ENCODE measurements at places on chromosomes 13 and 19.

DNA sequence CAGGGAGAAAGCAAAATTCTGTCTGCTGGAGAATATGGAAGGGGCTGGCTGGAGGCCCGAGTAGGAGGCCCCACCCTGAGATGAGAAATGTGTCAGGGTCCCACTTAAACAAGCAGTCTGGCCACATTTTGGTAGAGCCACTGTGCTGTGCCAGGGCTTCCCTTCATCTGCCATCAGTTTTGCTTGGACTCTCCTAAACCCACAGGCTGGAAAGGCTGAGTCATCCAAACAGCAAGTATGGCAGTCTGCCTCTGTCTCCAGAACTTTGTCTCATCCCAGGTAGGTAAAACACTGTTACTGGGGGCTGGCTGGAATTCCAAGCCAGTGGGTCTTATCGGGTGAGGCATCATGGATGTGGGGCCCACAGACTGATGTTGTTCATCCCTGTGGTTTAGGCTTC is 1390.6 kb downstream of the UQCRFS1 start:
- no peak for DNase-seq

DNA sequence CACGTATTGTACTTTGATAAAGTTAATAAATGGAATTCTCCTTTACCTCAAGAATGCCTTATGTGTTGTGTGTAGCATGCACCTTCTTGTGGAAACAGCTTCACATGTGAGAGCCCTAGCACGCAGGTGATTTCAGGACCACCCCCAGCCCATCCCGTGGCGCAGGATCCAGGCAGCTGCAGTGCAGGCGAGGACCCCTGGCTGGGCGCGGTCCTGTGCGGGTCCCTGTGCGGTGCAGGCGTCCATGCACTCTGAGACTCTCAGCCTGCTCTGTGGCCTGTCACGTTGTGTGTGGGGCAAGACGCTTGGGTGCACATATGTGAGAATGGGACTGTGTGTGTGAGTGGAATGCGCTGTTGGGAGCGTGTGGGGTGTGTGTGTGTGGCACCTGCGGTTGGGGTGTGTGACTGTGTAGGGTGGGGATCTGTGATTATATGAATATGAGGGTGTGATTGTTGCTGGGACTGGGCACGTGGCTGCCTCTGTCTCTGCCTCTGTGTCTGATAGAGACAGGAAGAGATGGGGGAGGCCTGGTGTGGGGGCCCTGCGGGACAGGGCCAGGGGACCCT is 30.8 kb downstream of the WTIP start:
- no peak for DNase-seq

DNA sequence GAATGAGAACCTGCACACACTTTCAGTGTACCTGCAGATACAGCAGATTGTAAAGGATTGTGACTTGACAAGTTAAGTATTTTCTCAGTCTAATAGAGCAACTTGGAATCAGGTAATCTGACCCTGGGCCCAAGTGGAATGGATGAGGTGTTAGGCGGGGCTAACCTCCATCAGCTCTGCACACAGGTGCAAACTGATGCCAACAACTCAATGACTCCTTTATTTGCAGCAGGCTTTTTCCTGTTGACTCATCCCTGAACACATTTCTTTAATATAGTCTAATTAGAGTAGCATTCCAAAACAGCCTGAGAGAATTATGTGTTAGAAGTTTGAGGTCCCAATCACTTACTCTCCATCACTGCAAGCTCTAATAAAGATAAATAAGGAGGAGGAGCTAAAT is 48.8 kb downstream of the TPT1 start:
- no peak for DNase-seq

DNA sequence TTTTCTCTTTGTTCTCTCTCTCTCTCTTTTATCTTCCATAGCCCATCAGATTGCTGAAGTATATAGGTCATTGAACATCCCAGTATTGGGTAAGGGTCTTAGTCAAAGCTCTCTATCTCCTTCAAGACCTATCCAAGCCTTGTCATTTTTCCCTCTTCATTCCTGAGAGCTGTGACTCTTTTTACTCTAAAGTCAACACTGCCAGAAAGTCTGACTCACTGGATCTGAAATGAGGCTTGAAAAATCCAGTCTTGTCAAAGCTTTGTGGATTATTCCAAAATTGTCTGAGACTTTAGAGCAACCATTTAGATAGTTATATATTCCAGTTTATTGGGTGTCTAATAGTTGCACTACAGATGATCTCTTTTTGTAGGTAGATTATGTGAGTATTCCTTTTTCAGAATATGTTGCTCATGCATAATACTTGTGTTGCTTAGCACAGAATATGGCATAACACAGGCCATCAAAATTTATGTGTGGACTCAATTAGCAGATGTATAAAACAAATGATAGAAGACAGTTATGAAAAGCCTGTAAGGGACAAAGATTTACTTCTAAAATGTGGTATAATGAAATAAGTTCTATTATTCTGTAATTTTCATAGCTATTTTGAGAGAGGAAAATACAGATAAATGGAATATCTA is 389.3 kb upstream of the PCDH9 start:
- no peak for DNase-seq

GRCh38 chr13:64540468-64540867 is 2689.7 kb downstream of the PCDH9 start:
- no peak for DNase-seq

- no peak for DNase-seq
Observed at GRCh38 chr13:112260108-112261055, 115.8 kb upstream of the SPACA7 start.

DNA sequence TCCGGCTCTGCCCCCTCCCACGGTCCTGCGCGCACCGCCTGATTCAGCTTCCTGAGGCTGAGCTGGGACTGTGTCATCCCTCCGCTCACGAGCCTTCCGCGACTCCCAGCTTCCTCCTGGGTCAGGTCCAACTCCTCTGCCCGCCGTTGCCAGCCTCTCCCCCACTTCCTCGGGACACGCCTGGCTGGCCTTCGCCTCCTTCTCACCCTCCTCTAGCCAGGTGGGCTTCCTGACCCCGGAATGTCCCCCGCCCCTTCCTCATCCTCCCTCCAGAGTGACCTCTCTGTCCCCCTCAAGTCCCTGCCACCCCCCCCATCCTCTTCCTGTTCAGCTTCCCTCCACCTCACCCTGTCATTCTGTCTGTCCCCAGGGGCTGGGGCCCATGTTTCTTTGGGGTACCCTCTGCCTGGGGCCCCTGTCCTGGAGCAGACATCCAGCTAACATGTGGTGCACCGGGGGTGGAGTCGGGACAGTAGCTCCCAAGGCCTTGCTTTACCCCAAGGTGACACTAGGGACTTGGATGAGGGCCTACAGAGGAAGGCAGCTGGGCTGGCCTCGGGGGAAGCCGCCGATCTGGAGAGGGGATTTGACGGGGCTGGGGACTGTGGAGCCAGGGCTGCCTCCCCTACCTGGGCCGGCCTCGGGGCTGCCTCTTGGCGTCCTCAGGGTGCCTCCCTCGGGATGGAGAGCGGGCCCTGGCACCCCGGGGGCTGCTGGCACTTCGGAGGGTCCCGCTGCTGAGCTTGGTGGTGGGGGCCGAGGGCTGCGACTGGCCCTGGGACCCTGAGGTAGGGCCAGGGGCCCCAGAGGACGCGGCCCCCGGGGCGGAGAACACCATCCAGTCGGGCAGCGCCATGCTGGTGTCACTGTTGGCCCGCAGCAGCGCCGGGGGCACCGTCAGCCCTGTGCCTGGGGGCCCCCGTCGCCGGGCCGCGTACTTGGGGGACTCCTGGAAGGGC is 16.5 kb downstream of the SHANK1 start:
- DNase-seq = no peak

GRCh38 chr13:23766283-23766682 is 122.9 kb downstream of the MIPEP start:
- DNase-seq = no peak

DNA sequence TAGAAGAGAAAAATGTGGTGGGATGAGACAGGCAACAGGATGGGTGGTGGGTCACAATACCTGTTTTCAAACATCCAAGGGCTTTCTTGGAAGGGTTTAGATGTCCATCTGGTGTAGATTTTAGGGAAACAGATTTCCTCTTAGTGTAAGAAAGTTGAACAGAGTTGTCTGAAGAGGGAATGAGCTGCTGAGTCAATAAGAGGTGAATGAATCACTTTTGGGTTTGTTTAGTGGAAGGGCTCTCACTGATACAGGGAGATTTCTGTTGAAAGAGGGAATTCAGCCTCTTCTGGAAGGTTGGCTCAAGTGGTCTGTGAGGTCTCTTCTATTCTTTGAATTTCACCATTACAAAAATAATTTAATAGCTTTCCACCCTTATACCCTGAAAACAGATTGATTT is 54.6 kb downstream of the LACC1 start:
- no peak for DNase-seq

- DNase-seq = no peak
Observed at GRCh38 chr13:98707281-98707999, 45.0 kb downstream of the SLC15A1 start.

DNA sequence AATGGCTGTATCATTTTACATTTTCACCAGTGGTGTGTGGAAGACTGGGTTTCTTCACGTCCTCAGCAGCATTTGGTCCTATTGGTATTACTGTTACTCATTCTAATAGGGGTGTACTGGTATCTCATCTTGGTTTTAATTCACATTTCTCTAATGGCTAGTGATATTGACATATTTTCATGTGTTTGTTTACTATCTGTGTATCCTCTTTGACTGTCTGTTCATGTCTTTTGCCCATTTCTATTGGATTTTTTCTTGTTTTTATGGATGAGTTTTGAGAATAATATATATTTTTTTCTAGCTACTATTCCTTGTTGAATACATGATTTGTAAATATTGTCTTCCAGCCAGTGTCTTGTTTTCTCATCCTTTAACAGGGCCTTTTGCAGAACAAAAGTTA is 13.8 kb downstream of the IFNL2 start:
- DNase-seq = no peak

DNA sequence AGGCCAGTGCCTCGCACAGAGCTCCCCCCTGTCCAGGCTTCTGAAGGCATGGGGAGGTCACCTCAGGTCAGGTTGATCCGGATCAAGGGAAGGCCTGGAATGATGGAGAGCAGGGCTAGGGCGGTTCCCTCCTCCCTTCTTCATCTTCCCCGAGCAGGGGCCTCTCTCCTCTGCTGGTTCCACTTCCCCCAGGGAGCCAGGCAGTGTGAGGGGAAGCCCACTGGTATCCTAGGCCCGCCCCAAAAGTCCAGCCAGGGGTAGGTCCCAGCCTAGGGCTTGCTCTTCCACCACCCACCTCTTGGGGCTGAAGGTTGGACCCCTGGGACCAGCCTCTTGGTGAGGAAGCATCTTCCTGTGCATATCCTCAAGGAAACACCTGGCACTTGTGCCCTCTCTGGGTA is 16.4 kb upstream of the PRR19 start:
- DNase-seq = no peak

GRCh38 chr13:44307844-44308243 is 65.8 kb upstream of the SERP2 start:
- no peak for DNase-seq

- DNase-seq = no peak
Observed at GRCh38 chr13:30870049-30870884, 35.8 kb upstream of the MEDAG start.

DNA sequence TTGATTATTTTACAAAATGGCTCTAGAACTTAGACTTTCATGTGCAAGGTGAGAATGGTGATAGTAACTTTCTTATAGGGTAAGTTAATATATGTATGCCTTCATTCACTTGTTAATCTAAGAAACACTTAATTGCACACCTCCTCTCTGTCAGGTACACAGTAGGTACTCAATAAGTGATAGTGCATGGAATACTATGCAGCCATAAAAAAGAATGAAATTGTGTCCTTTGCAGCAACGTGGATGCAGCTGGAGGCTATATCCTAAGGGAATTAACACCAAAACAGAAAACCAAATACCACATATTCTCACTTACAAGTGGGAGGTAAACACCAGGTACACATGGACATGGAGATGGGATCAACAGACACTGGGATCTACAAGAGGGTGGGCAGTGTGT is 17.6 kb upstream of the VSTM2B start:
- no peak for DNase-seq

DNA sequence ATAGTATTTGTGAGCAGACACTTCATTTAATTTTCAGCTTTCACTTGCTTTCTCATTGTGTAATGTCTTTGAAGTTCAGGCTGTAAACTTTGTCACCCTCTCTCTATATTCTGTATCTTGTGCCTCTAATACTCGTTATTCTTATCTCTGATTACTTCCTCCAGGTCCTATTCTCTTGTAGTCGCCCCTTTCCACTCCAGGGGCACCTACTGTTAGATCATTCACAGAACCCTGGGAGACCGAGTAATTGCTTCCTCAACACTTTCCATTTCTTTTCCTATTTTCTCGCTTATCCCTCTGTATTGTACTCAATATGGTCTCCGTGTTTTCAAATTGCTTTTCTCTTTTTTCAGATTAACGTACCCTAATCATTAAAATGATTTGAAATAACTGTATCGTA is 93.9 kb upstream of the TDRD3 start:
- no peak for DNase-seq

DNA sequence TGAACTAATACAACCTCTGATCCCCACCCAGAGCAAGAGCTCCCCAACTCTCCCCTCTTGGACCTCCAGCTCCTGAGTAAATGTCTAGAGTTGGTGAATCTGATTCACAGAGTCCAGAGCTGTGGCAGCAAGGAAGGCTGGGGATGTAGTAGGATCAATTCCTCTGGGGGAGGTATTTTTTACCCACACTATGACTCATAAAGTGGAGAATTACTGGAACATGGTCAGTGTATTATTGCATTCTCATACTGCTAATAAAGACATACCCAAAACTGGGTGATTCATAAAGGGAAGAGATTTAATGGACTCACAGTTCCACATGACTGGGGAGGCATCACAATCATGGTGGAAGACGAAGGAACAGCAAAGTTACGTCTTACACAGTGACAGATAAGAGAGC is 496.7 kb downstream of the EFNB2 start:
- DNase-seq = no peak

GRCh38 chr13:98512774-98513665 is 63.9 kb downstream of the STK24 start:
- no peak for DNase-seq

DNA sequence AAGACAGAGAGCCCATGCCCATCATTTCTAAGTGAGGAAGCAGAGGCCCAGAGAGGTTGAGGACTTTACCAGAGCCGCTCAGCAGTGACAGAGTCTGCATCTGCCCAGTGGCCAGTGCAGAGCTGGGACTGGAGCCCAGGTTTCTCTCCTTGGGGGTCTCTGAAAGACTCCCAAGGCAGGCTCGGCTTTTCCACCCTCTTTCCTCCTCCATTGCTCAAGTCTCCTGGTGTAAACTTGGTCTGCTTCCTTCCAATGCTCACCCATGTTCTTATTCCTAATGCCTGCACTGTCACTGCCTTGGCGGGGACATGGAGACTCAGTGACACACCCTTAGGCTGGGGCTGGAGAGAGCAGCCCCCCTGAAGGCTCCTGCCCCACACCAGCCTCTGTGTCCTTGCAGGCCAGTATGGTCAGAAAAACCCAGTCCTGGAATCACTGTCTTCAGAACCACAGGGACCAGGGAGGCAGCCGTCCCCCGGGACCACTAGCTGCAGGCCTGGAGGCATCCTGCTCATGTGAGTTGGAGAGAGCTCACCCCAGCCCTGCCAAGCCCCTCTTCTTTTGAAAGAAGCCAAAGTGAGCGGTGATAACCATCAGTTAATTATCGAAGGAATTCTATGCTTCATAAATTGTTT is 211.0 kb upstream of the ZNF536 start:
- no peak for DNase-seq

- no peak for DNase-seq
Observed at GRCh38 chr13:101267656-101268055, 148.7 kb downstream of the NALCN start.
